Testis (tissue), 5 donors: ENCODE measurements at places on chromosomes 7 and 10.
A peak's percentile ranks its signal among the peaks of the same experiment; 100 is the strongest.

GRCh38 chr10:120530699-120531098 is 73.7 kb downstream of the PLPP4 start:
- DNase-seq, result no peak

- no peak for DNase-seq
Observed at GRCh38 chr10:132251928-132252327, 55.8 kb downstream of the STK32C start.

DNA sequence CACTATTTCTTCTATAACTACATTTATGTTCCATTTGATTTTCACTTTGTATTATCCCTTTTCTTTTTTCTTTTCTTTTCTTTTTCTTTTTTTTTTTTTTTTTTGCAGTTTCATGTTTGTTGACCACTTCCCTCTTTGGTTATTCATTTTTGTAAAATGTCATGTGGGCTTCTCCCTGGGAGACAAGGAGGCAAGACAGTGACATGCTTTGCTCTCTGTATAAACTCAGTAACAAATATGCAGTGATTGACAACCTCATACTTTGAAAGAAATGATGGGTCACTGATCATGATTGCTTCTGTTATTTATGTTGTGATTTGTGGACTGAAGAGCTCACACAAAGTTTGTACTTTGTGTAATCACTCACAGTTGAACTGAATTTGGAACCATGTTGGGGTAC is 90.2 kb upstream of the ABI1 start:
- DNase-seq, result no peak

- no peak for DNase-seq
Observed at GRCh38 chr7:77993838-77994237, 195.3 kb downstream of the PHTF2 start.

DNA sequence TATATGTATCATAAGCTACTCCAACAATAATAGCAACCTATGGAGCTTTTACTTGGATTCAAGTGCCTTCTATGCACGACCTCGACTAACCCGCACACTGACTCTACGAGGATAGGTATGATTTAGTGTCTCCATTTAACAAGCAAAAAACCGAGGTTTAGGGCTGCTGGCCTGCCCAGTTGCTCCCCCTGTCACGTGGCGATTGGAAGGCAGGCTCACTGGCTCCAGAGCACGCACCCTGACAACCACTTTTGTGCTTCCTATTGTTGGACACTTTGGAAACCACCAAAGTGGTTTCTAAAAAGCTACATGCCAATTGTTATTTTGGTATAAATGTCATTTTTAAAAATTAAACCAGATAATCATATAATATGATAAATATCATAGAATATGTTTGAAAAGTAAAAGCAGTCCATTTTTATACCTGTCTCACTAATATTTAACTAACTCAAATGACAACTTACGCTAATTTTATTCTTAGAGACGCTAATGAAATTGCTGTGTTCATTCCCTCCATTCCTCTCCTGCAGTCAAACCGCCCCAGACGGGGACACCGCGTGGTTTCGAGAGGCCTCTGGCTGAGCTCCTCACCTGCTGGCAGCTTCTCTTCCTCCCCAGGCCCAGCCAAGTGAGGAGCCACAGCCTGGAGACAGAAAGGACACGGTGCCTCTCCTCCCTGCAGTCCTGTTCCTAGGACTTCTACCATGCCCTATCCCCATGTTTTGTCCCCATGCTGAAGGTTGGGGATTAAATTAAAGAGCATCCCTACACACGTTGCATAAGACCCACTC is 22.2 kb upstream of the RHEB start:
- no peak for DNase-seq

GRCh38 chr7:143846692-143847091 is 55.3 kb downstream of the TCAF1 start:
- DNase-seq, result no peak

DNA sequence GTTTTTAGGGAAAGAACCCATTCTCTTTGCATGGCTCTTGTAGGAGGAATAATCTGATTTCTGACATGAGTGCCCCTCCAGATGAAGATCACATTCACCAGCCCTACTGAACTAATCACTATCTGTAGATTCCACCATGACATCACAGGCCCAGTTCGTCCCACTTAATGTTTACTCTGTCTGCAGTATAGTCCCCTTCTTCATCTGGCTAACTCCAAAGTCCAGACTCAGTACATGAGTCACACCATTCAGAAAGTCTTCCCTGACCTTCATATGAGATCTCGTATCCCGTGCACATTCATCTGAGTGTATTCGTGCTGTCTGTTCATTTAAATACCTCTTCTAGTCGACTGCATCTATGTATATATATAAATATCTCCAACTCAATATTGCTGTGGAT is 366.5 kb upstream of the AKR1E2 start:
- no peak for DNase-seq

GRCh38 chr7:143374561-143374960 is 6.6 kb upstream of the ZYX start:
- DNase-seq, result no peak

DNA sequence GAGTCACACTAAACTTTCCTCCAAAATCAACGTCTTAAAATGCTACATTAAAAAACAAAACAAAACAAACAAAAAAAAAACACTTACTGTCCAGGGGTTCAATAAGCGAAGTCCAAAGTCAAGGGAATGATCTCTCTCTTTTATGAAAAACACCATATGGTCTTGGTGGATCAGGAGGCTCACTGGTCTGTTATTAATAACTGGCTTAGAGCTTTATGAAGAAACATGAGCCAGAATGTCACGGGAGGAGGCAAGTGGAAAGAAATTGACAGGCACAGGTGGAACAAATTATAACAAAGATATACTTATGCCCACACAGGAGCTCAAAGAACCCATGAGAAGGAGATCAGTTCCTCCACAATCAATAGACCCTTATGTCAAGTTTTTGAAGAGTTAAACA is at the start of gene MRLN:
Gene MRLN, minus strand, starts transcription at position 189 of the 400 bp plus-strand sequence.
- no peak for DNase-seq

GRCh38 chr7:16021851-16022250 is 335.4 kb upstream of the MEOX2 start:
- no peak for DNase-seq

GRCh38 chr7:99099499-99100077 is 44.3 kb downstream of the SMURF1 start:
- no peak for DNase-seq

- DNase-seq, result no peak
Observed at GRCh38 chr7:157266272-157266671, 70.5 kb upstream of the DNAJB6 start.

DNA sequence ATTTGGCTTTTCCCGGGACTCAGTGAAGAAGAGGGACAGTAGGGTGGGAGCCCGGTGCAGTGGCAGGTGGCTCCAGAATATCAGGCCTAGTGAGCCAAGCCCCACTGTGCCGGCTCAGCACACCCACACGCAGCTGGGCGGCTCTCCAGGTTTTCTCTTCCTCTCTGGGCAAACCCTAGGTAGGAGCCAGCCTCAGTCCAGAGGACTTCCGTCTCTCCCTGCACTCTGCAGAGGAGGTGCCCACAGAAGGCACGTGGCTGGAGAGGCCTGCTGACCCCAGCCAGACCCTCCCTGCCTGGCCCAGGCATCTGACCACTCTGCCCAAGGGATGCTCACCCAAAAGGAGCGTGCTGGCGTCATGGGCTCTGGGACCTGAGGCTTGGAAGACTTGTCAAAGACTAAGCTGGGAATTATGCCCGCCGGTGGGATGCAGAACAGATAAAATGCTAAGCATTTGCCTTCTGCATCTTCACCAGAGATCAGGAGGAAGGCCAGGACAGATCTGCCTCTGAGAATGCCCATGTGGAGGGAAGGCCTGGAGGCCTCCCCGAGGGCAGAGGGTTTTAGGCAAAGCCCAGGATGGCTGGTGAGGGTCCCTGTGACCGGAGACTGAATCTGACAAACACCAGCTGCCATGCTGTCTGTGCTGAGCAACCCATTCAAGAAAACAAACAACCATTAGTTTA is 40.2 kb downstream of the TCERG1L start:
- peak; percentile 29 for DNase-seq

GRCh38 chr7:38685851-38686250 is 54.7 kb upstream of the AMPH start:
- peak; percentile 41 for DNase-seq

DNA sequence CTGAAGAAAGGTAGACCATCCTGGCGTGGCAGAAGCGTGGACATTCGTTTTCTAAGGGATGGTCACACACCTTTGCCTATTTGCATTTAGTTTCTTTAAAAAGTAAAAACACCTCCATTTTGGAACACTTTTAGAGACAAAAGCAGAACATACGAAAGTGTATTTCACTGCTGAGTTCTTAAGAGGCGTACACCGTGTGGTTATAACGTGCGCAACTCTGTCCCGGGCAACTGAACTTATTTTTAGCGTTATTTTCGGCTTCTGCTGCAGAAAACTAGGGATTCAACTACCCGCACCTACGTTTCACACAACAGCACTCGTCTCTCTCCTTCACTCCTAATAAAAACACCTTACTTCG is 557 bp upstream of the LSM8 start:
- no peak for DNase-seq

- DNase-seq, result no peak
Observed at GRCh38 chr7:77540402-77540822, 3.3 kb downstream of the PTPN12 start.

DNA sequence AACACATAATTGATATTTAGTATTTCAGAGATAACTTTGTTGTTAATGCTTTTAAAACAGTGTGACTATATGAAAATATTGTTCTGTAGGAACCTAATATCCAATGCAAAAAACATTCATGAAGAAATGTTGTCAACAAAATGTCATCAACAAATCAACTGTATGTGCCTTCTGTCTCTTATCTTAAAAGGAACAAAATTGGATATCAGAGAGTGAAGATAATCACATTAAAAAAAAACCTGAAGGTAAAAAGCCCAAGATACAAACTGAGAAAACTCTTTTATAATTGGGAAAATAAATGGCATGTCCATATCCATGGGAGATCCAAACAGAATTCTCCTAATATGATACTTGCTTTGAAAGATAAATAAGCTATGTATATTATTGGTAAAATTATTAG is 33.9 kb downstream of the ICA1 start:
- DNase-seq, result no peak

DNA sequence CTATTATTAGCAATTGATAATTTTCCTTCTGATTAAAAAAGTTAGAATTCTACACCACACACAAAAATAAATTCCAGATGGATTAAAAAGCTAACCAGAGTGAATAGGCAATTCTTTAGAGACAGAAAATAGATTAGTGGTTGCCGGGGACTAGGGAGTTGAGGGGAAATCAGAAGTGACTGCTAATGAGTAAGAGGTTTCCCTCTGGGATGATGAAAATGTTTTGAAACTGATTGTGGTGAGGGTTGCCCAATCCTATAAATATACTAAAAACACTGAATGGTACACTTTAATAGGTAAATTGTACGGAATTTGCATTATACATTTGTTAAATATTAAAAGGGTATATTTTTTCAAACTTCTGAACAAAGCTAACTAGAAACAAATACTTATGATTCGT is 214.9 kb downstream of the GPAM start:
- no peak for DNase-seq

DNA sequence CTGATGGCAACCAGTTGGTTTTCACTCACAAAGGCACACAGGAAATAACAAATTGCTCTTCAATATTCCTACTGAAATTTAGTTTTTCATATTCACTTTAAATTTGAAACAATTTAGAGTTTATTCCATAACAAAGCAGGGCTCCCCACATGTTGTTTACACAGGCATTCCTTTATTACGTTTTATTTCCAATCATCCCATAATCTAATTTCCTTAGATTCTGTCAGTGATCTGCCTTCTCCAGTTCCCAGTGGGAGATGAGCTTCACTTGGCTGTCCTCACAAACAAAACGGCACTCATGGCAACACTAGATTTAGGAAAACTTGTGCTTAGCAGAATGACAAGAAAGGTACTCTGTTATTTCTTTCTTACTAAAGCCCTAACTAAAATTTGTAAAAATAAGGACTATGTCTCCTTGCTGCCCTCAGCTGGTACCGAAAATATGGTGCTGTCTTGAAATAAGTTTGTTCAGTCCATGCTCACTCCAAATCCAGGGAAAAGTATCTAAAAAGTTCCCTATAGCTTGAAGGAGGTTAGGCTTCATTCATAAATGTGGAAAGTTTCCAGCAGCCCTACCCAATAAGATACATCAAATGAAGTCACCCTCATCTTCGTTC is 23.0 kb downstream of the PHYH start:
- peak; percentile 20 for DNase-seq

DNA sequence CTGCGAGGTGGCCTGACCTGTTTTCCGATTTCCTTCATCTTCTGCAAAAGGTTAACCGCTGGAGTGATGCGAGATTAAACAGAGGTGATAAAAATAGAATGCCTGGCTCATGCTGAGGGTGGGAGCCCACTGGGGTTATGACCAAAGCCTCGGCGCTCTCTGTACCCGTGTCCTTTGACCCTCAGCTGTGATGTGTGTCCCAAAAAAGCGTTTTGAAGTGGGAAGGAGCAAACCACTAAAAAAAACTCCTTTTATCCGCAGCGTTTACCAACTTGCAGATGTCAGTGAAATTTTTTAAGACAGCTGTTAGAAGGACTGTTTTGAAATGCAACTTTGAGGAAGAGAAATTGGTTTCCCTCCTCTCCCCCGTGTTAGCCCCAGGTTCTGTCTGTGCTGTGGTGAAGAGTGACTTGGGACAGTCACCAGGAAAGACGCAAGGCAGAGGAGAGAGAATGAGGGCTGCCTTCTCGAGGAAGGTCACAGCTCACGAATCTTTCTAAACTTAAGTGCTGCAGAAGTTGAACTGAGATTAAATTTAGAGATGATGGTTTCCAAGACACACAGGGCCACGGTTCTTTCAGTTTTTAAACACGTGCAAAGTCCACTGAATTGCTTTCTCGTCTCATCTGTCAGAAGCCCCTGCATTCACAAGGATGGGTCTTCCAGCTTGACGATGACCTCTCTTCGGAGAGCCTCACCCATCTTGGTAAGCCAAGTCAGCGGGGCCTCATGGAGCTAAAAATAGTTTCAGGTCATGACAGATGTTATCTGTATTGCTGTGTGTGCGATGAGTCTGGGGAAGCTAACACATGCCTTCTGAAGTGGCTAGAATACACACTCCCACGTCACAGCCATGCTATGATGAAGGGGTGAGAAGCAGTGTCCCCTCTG is 27.6 kb downstream of the AMZ1 start:
- no peak for DNase-seq

GRCh38 chr7:30996256-30996655 is 32.5 kb downstream of the GHRHR start:
- DNase-seq, result no peak

DNA sequence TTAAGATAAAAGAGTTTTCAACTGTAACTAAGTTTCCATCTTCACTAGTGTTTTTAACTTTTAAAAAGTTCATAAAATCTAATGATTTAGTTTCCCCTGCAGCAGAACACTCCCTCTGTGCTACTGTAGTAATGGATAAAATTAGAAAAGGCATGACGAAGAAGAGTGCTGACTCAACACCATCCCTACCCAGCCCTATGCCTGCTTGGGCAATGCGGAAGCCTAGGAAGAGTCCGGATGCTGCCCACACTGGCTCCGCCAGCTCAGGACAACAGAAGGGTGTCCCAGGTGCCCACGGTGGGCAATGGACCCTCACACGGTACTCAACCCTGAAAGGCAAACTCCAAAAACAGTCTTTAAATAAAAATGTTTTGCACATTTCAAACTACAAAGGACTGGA is 118.2 kb downstream of the LARP4B start:
- DNase-seq, result no peak
